ENCODE measurements at places on chromosomes 5 and 9.

GRCh38 chr5:39674209-39675082 is 249.7 kb upstream of the DAB2 start:
- DNase-seq, result no peak

DNA sequence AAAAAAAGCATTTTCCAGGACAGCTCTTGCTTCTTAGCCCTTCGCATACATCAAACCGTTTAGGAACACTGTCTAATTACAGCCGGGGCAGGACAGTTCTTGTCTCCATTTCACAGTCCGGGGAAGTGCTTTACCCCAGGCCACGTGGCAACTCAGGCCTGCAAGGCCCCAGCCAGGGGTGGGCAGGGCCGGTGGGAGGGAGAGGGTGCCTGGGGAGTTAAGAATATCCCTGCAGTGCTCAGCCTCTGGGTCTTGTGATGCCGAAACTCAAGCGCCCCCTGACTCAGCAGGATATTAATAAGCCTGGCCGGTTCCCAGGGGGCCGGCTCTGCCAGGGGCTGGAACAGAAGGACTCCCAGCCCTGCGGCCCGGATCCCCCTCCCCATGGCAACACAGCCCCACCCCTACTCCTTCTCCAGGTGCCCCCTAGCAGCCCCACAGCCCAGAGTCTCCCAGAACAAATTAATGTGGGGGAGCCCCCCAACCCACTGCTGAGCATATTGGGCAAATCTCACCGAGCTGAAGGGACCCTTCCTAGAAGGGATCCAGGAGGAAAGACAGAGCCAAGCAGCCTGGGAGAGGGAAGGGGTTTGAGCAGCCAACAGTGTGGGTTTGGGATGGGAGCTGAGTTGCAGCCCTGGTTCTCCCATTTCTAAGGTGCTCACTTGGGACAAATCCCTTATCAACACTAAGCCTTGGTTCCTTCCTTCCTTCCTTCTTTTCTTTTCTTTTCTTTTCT is 45.3 kb downstream of the PLPP7 start:
- DNase-seq, result no peak

- no peak for DNase-seq
Observed at GRCh38 chr9:4739587-4740387, 1.2 kb downstream of the AK3 start.

DNA sequence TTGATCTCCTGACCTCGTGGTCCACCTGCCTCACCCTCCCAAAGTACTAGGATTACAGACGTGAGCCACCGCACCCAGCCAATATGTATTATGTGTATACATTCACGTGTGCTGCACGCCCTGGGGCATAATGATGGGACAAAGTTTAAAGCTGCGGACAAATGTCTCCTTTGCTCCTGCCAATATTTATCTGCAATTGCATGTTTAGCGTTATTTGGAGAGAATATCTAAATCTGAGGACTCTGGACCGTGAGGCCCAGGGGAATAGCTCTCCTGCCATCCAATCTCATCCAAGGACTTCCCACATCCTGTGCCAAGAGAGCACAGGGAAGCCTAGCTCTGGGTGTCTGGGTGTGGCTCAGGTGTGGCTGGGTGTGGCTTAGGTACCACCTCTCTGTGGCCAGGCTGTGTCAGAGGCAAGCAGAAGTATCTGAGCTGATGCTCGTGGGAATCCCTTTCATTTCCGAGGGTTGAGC is 6.9 kb upstream of the BOD1 start:
- no peak for DNase-seq

GRCh38 chr5:3092664-3093063 is 341.2 kb upstream of the IRX2 start:
- DNase-seq, result no peak

DNA sequence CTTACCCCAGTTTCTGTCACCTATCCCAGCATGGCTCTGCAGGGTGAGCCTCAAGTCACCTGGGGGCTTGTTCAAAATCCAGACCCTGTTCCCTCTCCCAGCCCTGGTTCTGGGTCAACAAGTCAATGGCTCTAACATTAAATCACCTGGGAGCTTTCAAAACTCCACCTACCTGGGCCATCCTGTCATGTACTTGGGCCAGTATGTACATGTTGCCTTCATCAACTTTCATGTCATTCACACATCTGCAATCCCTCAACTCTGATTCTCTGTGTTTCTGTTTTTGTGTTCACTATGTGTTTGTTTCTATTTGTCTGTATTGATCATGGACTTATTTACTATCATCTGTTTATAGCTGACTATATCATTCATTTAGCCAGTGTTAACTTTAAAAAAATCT is 2.1 kb upstream of the SH3GLB2 start:
- DNase-seq, result no peak

- no peak for DNase-seq
Observed at GRCh38 chr5:143197260-143197656, 206.2 kb downstream of the NR3C1 start.

DNA sequence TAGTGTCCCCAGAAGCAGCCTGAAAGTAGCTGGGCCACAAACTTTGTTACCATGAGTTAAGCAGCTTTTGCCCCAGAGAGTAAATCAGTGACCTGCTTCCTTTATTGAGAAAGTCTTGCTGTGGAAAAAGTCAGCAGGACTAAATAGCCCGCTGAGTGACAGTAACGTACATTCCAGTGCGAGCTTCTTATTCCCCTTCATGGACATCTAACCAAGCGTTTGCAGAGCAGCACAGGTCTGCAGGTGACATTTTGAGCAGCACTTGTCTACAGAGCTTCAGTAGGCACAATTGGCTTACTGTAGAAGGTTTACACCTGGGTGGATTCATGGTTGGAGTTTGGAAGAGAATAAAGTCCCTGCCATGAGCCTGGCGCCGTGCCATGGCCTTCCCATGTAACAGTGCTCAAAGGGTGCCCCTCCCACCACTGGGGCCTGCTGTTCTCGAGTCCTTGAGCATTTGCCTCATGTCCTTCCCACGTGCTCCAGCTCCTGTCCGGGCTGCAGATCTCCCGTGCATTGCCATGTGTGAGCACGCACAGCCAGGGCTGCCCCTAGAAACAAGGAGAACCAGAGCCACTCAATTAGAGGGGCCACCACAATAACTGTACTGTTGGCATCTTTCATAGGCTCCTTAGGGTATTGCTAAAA is 41.3 kb upstream of the GRHPR start:
- DNase-seq, result no peak

DNA sequence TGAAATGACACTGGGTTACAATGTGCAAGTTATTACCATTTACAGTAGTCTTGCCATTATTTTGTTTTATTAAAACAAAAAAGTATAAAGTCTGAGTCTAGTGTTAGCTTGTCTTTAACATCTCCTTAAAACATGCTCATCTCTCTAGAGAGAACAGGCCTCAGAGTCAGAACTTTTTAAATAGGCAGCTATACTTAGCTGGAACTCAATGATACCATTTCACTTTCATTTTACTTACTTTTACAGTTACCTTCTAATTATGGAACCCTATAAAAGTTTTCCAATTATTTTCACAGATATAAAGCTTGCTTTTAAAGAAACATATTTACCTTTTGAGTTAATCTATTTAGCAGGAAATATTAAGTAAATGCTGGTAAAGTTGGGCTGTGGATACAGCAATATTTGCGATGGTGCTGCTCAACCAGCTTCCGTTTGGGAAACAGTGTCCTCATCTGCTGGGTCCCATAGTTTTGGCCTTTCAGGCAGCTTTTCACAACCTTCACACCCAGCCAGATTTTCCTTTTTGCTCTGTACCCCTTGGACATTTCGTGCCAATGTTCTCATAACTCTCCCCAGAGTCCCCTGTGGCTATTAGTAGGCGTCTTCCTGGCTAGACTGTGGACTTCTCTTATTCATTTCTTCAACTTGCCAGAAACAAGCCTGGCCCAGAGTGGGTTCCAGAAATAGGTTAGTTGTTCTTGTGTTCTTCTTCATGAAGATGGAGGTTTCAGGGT is 36.3 kb upstream of the UBTD2 start:
- DNase-seq, result no peak

GRCh38 chr5:177594071-177594470 is 2.1 kb downstream of the TMED9 start:
- no peak for DNase-seq

DNA sequence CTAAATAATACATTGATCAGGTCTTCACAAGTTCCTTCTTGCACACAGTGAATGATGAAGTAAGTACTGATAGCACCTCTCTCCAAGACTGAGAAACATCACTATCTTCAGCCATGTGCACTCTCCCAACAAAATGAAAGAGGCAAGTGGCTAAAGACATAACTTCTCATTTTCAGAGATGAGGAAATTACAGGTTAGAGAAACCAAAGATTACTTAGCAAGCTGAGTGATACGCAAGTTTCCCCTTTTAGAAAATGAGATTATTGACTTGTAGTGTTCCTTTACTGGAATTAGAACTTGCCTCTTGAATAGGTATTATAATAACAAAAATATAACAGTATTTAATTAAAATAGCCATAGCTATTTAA is 21.6 kb downstream of the CEMIP2 start:
- no peak for DNase-seq

GRCh38 chr9:75488719-75489110 is 400.4 kb downstream of the OSTF1 start:
- DNase-seq, result no peak

DNA sequence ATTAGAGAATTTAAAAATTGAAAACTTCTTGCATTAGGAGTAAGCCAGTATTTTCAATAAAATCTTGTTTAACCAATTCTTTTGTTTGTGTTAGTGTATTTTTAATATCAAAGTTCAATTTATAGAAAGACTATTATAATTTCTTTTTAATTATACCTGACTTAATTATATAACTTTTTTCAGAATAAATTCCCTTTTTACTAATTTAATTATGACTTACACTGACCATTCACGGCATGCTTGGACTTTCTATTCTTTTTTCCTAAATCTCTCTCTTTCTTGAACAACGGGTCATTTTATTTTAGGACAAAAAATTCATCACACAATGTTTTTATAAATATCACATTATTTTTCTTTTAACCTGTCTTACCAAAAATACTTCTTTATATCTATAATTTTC is 555.3 kb upstream of the PTGER4 start:
- DNase-seq, result no peak

GRCh38 chr5:62340392-62340791 is 34.4 kb downstream of the KIF2A start:
- DNase-seq, result no peak

Data from stimulated activated CD8-positive, alpha-beta memory T cell treated with anti-CD3 and anti-CD28 coated beads, Interleukin-12 subunit alpha, Interleukin-12 subunit beta, amount 100 ng/mL, for 4 hours (primary cell).